ENCODE measurements at places on chromosomes 11 and 22.

GRCh38 chr11:73295241-73295995 lies 12.7 kb upstream of the ARHGEF17 start:
- DNase-seq: peak; percentile 92

GRCh38 chr22:50119768-50120251 lies 30.0 kb downstream of the MOV10L1 start:
- DNase-seq: no peak

- no peak for DNase-seq
Measured at GRCh38 chr11:64566042-64566914, 24.7 kb upstream of the SLC22A12 start.

DNA sequence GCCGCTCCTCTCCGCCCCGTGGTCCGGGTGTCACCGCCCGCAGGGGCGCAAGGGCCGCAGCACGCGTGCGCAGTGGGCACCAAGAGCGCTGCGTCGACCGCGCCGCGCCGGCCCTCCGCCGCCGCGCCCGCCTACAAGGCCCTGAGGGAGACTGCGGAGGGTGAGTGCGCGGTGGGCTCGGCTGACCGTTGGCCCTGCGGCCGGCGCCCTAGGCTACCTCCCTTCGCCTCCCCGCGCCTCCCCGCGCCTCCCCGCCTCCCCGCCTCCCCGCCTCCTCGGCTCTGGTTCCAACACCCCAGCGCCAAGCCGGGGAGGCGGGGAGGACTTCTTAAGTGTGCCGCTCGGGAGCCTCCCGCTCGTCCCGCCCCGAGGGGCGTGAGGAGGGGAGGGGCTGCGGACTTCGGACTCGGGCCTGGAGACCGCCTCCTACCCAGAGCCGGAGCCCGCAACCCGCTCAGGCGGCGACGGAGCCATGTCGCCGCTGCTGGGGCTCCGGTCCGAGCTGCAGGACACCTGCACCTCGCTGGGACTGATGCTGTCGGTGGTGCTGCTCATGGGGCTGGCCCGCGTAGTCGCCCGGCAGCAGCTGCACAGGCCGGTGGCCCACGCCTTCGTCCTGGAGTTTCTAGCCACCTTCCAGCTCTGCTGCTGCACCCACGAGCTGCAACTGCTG lies at the start of gene AQP11:
Gene AQP11, plus strand, starts transcription at position 433 of the 673 bp plus-strand sequence. Its CDS starts 40 bp downstream, at position 473.
- peak; percentile 94 for DNase-seq

DNA sequence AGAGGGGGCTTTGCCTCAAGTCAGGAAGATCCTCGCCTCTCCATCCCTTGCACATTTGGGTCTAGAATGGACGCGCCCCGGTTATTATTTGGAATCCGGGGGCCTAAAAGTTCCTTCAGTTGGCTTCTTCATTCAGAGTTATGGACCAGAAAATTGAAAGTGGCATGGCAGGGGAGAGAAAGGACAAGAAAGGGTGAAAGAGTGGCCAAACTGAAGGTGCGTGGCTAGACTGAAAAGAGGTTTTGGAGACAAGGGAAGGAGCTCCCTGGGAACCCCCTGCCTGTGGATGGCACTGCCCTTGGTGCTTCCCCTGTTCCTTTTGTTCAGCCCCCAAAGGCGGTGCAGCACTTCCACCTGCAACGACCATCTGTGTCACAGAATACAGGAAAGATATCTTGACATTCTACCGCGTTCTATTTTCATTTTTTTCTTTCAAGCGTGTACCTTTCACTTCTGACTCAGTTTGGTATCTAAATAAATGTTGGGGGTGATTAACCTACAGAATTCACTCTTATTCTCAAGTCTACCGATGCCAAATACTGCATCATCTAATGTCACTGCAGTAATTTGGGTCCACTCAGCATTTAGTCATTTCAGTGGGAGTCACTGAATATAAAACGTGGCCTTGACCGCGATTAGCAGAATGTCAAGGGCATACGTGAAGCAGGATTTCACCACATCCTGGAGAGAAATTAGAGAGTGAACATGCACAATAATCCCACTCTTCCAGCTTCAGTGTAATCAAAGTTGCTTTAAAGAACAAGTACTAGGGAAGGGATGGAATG lies 88.1 kb upstream of the ARHGAP32 start:
- no peak for DNase-seq

- DNase-seq: no peak
Measured at GRCh38 chr22:40521046-40521445, 115.5 kb downstream of the MRTFA start.

DNA sequence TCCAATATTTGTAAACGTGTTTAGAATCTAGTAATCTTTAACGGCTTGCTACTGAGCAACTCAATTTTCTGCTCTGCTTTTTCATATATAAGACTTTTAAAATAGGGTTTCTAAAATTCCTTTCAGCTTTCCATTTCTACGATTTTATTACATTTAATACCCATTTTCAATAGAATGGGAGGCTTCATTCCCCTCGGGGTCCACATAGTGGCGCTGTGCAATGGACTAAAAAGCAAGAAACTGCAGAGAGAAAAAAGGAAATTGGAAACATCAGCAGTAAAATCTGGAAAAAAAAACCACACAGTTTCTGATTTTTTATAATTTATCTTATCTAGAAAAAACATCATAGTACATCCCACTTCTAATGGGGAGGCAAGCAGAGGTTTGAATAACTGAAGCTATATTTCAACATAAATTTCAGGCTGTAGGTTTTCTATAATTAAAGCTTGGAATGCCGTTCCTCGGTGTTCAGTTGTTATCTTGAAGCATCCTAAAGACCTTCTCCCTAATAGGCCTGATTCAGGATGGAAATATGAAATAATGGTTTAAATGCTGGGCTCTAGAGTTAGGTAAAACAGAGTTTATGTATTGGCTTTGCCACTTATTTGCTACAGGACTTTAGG lies 18.7 kb upstream of the JHY start:
- peak; percentile 69 for DNase-seq

DNA sequence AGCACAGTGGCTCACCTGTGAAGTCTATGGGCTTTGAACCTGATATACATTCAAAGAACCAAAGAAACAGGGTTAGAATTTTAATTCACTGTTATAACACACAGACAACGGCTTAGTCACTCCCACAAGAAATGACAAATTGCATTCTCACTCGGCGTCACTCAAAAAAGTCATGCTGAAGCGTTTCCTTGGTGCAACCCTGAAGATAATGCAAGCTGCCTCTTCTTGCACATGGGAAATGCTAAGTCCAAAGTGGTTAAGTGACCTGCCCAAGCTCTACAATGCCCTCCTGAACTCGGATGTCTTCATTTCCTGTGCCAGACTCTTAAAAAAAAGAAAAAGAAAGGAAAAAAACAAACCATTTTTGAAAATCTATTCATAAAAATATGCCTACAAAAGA lies 10.0 kb downstream of the LGR4 start:
- DNase-seq: no peak

GRCh38 chr11:28965819-28966218 lies 857.6 kb downstream of the METTL15 start:
- no peak for DNase-seq

DNA sequence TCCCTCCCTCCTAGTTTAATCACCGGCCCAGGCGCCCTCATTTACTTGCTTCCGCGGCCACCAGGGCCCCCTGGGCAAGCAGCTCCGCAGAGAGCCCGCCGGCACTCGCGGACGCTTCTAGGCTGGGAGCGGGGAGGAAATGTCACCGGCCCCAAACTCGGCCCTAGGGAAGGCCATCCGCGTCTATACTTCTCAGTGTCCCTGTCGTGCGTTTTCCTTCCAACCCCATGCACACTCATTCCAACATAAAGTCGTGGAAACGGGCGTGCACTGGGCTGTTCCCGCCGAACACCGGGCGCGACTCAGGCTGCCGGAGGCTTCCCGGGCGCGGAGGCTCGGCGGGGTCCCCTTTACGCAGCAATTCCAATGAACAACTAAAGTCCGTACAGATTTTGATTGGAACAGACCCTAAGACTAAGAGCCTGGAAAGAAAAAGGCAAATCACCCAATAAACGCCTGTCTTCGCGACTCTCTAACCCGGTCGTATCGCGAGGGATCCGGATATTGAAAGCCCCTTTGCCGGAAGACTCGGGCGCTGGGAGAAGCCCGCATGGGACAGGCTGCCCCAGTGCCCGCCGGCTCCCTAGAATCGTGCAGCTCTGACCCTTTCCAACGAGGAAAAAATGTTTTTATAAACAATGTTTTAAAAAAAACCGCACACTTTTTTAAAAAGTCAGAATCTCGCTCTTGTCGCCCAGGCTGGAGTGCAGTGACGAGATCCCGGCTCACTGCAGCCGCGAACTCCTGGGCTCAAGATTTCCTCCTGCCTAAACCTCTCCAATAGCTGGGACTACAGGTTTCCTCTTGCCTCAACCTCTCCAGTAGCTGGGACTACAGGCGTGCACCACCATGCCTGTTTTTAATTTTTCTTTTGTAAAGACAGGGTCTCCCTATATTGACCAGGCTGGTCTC lies 1.3 kb upstream of the BARX2 start:
- DNase-seq: no peak

- DNase-seq: peak; percentile 59
Measured at GRCh38 chr11:94741022-94741679, 27.0 kb upstream of the AMOTL1 start.

GRCh38 chr11:48079596-48079995 lies 99.2 kb downstream of the PTPRJ start:
- DNase-seq: peak; percentile 76
